ENCODE measurements at places on chromosomes 16 and 17.

DNA sequence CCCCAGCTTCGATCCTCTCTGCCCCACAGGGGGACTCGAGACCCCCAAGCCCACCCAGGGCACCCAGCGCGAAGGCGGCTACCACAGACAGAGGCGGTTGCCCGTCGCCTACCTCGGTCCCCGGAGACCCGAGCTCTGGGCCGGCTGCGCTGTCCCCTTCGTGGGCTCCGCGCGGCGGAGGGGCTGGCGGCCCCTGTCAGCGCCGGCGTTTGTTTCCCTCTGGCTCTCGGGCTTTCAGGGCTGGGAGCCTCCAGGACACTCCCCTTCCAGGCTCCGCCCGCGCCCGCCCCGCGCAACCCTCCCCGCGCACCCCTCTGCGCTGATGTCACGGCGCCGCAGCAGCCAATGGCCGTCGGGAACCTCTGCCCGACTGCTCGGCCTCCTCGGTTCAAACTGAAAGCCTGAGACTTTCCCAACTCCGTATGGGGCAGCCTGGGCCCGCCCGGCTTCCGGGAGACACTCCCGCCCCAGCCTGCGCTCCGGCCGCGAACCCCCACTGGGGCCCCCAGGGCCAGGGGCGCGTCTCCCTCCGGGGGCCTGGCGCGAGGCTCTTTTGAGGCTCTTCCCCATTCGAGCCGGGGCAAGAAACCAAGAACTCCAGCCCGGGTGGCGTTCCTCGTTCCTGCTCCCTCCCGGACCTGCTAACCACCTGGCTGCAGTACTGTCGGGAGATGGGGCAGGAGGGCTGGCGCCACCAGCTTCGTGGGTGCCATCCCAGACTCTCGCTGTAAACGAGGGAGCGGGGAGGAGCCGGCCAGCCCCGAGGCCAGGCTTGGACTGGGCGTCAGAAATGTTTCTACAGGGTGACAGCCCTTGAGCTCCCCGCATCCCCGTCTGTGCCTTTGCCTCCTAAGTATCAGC, at the start of gene CDC42EP4:
Gene CDC42EP4, minus strand, starts transcription at position 221 of the 861 bp plus-strand sequence. CDS start 25,501 bp downstream, outside the sequence.
- peak; percentile 76 for DNase-seq

GRCh38 chr17:74712756-74713155, at the start of gene CD300LF:
Gene CD300LF, minus strand, starts transcription at chr17:74712923. Its CDS starts 57 bp downstream, at chr17:74712866.
- no peak for DNase-seq

DNA sequence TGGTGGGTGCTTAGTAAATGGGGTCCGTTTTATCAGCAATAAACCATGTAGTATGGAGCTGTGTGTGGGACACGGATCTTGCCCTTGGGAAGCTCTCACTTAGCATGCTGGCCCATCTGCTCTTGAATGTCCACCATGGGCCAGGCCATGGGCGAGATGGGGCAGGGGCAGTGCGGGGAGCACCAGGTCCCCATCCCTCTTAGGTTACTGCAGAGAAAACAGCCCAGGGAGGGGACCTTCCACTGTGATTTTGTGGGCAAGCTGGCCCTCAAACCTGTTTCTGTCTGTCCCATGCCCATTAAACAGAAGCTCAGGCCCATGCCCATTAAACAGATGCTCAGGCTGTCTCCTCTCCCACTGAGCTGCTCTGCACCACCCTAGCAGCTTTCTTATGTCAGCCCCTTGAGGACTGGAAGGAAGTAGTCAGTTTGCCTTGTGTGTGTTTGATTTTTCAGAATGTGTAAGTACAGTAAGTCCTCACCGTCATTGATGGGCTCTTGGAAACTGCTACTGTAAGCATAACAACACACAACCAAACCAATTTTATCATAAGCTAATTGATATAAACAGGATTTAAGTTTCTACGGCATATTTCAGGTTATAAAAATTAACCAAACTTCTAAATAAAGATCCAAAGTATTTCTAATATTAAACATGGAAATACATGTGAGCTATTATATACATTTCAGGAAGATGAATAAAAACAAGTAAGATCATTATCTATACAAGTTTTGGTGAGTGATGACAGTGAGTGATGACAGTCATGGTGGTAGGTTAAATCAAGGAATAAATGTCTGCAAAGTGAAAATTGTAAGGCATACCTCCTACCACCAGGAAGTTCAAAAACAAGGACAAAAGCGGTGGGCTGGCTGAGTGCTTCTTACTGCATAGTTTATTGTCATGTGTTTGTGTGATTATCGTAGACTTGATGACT, 11.5 kb downstream of the MPRIP start:
- DNase-seq = no peak

DNA sequence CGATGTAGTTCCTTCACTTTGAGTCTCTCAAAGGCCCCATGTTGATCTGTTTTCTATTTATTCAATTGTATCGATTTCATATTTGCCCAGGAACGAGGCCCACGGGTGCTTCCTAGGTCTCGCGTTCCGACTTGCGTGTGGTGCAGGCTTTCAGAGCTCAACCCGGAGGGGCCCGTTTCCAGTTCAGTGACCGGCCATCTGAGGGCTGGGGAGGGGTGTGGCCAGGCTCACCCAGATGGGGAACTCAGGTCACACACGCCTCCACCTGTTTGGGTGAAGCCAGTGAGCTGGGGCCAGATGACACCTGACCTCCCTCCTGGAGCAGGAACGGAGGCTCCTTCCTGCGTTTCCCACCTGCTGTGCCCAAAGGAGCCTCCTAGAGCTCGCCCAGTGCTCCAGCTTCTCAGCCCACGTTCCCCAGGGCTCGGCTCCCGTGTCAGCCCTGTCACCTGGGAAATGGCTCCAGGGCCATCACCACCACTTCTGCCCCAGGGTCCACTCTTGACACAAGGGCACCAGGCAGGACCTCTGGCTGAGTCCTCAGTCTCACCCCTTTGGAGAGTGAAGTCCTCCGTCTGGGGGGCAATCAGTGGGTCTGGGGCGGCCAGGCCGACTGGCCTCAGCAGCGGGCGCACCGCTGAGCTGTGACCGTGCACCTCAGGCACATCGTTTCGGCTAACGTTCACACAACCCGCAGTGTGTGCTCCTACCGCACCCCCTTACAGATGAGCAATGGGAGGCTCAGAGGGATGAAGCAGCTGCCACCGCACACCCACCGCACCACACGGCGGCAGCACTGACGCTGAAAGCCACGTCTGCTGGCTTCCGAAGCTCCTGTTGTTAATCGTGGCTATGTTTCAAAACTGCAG, 18.0 kb downstream of the FOXF1 start:
- DNase-seq = no peak

GRCh38 chr17:47735536-47736011, 2.5 kb downstream of the TBX21 start:
- DNase-seq = no peak

- no peak for DNase-seq
Measured at GRCh38 chr17:80408872-80409271, 6.1 kb upstream of the ENDOV start.

DNA sequence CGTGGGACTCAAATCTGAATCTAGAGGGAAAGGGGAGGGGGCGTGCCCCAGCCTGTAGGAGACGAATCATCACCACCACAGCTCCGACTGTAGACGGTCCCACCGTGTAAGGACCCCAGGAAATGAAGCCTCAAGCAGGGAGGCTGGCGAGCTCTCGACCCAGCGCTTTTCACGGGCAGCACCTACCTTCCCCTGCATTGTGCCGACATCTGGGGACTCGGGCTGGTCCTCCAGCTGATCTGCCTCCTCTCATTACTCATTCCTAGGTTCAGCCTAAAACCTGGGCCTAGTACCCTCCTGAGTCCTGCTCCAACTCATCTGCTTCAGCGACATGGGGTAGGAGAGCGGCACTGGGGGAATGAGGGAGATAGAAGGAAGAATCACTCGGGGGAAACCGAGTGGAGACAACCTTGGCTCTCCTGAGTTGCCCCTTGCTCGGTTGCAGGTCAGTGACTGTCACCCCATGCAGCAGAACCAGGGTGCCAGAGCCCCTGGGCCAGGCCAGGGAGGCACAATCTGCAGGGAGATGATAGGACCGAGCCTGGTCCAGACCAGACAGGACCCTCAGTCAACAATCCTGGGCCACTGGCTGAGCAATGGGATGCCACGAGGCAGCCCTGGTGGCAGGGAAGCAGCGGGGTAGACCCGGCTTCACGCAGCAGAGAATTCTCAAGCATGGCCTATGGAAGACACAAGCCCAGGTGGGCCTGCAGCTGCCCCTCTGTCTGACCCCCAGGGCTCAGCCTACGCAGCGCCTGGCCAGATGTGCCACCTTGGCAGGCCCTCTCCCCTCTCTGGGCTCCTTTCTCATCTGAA, 833 bp upstream of the BCAR1 start:
- DNase-seq = no peak

- no peak for DNase-seq
Measured at GRCh38 chr16:66569827-66570405, 3.7 kb downstream of the CMTM1 start.

Measured in T-cell (primary cell).